Mucosa of gallbladder (tissue), 1 donor: ENCODE measurements at places on chromosomes 2 and 18. TPM values are rescaled to one million over a fixed set of nuclear protein-coding genes. Genes with fewer than 3 reads are reported as not detected.

The FSIP2 gene
- 1.6 TPM for total RNA-seq

The ACTG2 gene
- total RNA-seq = 2,669 TPM

- DNase-seq = no peak
Measured at GRCh38 chr18:48693625-48694262, 154.9 kb downstream of the CTIF start.

The RUFY4 gene
- 0.17 TPM for total RNA-seq

The SALL3 gene
- total RNA-seq = 0.17 TPM

DNA sequence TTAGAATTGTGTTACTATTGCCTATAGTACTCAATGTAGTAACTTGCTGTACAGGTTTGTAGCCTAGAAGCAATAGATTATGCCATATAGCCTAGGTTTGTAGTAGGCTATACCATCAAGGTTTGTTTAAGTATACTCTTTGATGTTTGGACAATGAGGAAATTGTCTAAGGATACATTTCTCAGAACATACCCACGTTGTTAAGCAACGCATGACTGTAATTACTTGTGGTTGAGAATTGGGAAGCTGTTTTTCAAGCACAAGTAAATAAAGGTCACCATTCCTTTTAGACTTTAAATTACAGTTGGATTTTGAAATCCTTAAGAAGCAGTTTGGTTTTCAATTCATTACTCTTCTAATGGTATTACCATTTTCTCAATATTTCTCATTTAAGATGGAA lies 89.8 kb upstream of the KCNH7 start:
- DNase-seq = no peak

The IHH gene
- 12.8 TPM for total RNA-seq

GRCh38 chr2:47903781-47904490 lies 2.4 kb downstream of the FBXO11 start:
- no peak for DNase-seq

The TTC32 gene
- 6.8 TPM for total RNA-seq

The DAPL1 gene
- not detected for total RNA-seq

DNA sequence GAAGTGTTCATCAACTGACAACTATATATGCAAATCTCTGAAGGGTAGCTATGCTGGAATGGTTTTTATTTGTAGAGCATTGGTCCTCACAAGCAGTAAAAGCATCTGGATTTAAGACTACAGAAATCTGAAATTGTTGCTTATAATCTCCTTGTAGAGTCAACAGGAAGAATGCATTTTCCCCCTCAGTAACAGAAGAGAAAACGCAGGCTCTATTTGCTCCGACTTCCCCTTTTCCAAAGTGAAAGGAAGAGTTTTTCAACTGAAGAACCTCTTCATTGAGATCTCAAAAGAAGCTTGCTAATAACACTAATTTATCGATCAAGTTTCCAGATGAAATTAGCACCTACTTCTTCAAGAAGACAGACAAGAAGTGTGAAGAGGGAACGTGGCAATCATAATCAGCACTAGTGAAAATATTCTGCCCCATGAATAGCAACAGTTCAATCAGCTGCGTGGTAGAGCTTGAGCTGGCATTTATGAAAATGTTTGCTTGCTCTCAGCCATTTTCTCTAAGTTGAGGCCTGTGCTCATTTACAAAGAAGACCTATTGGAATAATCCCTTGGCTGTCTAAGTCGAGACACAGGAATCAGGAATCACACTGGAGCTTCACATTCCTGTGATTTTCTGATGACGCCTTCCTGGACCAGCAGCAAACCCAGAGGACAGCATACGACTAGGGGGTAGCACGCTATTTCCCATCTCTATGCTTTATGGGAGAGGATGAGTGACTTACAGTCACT lies 43.7 kb downstream of the TGIF1 start:
- DNase-seq = no peak

The ABCA12 gene
- total RNA-seq = 0.03 TPM

DNA sequence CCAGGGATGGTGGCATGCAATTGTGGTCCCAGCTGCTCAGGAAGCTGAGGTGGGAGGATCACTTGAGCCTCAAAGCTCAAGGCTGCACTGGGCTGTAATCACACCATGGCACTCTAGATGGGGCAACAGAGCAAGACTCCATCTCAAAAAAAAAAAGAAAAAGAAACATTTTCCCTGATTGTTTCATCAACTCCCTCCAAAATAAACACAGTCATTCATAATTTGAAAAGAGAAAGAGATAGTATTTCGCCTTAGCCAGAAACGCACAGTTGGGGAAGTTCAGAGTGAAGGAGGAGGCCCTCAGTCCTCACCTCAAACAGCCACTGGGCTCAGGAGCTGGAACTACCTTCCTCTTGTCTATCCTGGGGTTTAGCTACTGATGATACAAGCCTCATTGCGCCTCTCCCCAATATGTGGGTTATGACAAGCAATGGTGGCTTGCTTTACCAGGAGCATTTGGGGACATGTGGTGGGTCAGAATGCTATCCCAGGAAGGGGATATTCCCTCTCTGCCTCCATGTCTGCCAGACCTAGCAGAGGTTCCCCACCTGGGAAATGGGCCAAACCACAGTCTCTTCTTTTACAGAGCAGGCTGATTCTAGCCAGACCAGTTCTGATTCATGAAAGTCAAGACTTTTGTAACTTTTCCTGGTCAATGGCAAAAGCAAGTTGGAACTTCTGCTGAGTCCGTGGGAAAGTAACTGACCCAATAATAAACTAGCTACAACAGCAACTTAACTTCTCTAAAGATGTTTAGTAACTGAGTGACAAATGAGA lies 22.2 kb upstream of the TMEM87B start:
- peak; percentile 79 for DNase-seq

GRCh38 chr2:191299010-191299409 lies 53.8 kb downstream of the MYO1B start:
- DNase-seq = no peak

- no peak for DNase-seq
Measured at GRCh38 chr18:40325988-40326387, 1629.0 kb upstream of the PIK3C3 start.

- no peak for DNase-seq
Measured at GRCh38 chr2:171237751-171238505, 77.2 kb upstream of the TLK1 start.

DNA sequence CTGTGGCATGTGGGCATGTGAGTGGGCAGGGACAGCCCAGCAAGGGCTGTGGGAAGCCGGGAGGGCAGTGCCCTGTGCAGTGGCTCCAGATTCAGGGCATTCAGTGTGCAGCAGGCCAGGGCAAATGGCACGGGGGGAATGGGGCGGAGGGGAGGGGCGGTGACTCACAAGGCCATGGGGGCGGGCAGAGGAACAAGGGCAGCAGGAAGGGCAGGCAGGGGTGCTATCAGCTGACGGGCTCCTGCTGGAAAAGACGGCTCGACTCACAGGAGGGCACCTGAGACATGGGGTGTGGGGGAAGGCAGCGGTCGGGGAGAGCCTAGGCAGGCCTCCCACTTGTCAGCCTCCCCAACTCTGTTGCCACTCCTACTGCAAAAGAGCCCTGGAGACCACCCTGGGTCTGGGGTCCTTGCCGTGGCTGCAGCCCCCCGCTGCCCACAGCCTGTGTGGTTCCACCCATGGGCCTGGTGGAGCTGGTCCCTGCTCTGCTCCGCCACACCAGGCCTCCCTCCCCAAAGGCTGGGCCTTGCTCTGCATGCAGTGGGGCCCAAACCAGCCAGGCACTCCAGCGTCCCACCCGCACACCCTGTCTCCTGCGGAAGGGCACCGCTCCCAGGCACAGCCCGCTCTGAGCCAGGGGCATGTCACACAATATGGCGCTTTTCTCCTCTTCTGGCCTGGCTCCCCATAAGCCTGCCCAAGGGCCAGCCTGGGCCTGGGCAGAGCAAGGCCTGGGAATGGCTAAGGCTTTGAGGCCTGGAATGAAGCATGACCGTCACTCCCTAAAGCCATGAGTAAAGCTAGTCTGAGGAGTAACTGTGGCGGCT lies 25.9 kb downstream of the HS6ST1 start:
- DNase-seq = no peak

DNA sequence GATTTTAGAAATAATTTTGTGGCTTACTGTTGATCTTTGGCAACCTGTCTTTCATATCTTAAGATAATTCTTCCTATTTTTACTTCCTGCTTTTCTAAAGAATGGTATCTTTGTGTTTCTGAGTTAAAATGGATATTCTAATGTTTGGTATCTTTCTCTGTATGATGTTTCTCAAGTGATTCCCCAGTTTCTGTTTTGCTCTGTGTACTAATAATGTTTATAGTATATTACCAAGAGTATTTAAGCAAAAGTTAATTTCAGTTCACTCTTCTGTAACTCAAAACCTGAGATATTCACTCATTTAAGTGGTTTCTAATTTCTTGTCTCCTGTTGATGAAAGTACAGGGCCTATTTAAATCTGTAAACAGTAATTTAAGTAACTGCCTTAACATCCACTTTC lies 58.3 kb downstream of the CCDC150 start:
- no peak for DNase-seq

The DNAH6 gene
- total RNA-seq = 0.46 TPM

The ANKRD62 gene
- total RNA-seq = not detected

GRCh38 chr2:199191461-199191860 lies 266.3 kb downstream of the SATB2 start:
- DNase-seq = no peak

DNA sequence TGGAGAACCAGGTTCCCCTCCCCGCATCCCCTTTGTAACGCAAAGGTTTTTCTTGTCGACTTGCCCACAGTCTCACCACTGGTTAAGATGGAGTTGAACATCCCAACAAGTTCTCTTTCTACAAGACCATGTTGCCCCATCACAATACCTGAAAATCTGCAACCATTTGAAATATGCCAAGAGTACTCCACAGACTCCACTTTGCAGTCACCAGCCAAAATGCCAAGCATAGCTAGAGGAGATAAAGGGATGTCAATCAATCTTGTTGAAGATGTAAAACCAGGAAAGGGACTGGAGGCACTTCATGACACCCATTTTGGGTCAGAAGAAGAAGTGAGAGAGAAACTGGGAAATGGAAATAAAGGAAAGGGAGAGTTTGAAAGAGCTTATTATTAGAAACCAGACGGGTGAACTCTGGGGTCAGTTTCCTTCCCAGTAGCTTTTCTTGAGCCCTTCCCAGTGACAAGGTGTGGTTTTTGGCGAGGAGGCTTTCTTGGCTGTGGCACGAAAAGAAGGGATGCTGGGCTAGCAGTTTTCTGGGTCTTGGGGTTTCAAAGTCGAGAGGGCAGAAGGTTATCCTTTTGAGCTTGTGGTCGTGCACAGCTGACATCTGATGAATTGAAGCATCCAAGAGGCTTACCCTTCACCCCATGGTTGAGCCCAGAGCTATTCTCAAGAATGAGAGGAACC lies 79.3 kb downstream of the ACAA2 start:
- DNase-seq = no peak

GRCh38 chr2:196266351-196266750 lies 95.0 kb upstream of the STK17B start:
- no peak for DNase-seq

The MAP3K19 gene
- not detected for total RNA-seq

DNA sequence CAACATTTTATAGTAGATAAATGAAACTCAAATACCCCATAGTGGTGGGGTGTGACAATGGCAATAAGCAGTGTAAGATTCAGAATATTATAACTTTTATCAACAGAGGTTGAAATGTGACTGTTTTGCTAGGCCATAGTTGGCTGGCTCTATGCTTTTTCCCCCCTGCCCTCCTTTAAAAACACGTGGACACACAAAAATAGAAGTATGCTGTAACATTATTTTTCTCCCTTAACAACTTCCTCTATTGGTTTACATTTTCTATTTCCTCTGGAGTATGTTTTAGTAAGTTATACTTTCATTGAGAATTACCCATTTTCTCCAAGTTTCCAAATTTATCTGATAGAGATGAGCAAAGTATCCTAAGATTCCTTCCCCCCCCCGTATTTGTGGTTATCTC lies 31.1 kb downstream of the NDUFAF7 start:
- no peak for DNase-seq

- no peak for DNase-seq
Measured at GRCh38 chr18:42559069-42559690, 556.3 kb downstream of the RIT2 start.

DNA sequence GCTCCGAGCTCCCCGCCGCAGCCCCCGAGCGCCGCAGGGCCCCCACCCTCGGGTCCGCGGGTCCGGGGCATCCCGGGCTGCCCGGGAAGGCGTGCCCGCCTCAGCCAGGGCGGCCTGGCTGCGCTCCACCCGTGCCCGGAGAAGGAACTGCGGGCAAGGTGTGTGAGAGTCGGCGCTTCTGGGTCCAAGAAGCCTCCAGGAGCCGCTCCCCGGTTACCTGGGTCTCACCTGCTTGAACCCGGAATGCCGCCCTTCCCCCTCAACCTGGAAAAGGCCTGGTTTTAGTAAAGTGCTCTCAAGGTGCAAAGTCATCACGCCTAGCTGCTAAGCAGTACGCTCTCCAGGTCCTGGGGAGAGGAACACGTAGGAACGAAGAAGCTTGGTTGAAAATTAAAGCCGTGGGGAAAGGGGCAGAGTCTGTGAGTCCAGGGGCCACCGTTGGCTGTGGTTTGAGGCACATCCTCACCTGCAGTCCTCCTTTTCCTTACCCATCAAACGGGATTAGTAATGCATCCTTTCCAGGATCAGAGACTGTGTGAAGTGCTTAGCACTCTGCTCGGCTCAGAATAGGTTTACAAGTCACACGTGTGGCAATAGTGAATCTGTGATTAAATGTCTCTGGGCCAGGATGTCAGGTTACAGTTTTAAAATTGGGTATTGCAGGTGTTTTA lies 1.2 kb downstream of the ASAP2 start:
- DNase-seq = no peak

DNA sequence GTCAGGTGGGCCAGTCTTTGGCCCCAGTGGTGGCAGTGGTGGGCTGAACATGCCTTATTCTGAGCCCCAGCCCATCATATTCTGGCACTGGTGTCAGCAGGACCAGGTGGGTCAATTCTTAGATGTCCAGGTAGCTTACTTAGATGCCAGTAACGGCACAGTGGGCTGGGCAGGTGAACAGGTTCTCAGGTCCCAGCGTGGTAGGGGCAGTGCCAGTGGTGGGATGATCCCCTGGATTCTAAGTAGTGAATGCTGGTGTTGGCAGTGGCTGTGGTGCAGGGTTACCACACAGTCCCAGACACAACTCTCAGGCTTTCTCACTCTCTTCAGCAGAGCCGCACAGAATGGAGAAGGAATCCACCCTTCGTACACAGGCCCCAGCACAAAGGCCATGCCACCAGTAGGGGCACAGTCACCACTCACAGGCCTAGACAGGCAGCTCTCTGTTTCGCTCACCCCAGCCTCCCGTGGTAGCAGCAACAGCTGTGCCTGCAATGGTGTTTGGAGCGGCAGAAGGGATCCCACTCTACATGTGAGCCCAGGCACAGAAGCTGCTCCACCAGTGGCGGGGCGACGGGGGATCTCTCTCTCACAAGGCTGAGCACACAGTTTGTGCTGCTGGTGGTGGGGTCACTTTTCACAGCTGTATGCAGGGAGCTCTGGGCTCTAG lies 97.3 kb downstream of the ANKRD12 start:
- DNase-seq = no peak

The LRRFIP1 gene
- total RNA-seq = 104 TPM

The REEP1 gene
- 21.2 TPM for total RNA-seq

GRCh38 chr2:241568726-241569125 lies 10.2 kb downstream of the BOK start:
- no peak for DNase-seq

The SLC35F5 gene
- total RNA-seq = 82.6 TPM

GRCh38 chr2:59249441-59250306 lies 1008.5 kb upstream of the FANCL start:
- no peak for DNase-seq
